ENCODE measurements at places on chromosomes 12 and 14.

DNA sequence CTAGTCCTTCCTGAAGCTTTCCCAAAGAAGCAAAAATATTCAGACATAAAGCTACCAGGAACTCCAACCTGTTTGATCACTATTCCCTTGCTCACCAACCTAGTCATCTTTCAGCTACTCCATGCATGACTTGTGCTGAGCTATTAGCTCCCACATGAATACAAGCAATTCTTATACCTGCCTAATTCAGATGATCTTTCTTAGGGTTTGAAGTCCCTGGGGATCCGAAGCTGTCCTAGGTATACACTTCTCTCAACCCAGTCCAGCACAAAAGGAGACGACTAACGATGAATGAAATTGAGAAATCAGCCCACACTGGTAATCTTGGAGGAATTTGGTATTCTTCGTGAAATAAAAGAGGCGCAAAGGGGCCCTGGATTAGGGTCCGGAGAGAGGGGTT is 631 bp upstream of the PTGR2 start:
- no peak for DNase-seq

- no peak for DNase-seq
Measured at GRCh38 chr12:24228371-24228770, 278.9 kb upstream of the SOX5 start.

DNA sequence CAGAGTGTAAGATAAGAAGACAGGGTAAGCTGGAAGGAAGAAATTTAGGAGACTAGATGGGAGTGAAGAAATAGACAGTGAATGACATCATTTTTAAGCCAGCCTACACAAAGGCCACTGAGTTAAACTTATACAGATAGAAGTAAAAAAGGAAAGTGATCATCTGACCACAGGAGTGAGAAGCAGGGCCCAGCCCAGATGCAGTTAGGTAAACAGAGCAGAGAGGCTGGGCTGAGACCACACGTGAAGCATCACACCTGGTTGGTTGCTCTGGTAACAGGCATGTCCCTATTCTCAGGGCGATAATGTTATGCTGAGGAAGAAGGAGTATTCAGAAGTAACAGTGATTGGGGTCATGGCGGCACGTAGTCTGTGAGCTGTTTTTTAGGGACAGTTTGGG is 1079.4 kb downstream of the AACS start:
- no peak for DNase-seq

- no peak for DNase-seq
Measured at GRCh38 chr14:23492618-23493272, 23.2 kb downstream of the NGDN start.

DNA sequence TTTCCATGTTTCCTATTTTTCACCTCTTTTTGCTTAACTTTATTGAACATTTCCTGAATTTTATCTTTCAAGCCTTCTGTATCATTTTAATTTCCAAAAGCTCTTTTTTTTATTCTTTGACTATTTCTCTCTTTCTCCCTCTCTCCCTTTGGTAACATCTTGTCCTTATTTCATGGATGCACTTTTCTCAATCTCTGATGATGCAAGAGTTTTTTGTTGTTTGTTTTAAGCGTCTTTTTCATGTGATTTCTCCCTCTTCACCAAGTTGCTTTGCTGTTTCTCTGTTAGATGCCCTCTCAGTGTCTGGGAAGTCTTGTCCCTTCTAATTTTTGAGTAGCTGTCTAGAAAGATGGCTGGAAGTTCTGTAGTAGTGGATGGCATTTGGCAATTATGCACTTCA is 62.6 kb downstream of the ANO6 start:
- DNase-seq, result no peak

DNA sequence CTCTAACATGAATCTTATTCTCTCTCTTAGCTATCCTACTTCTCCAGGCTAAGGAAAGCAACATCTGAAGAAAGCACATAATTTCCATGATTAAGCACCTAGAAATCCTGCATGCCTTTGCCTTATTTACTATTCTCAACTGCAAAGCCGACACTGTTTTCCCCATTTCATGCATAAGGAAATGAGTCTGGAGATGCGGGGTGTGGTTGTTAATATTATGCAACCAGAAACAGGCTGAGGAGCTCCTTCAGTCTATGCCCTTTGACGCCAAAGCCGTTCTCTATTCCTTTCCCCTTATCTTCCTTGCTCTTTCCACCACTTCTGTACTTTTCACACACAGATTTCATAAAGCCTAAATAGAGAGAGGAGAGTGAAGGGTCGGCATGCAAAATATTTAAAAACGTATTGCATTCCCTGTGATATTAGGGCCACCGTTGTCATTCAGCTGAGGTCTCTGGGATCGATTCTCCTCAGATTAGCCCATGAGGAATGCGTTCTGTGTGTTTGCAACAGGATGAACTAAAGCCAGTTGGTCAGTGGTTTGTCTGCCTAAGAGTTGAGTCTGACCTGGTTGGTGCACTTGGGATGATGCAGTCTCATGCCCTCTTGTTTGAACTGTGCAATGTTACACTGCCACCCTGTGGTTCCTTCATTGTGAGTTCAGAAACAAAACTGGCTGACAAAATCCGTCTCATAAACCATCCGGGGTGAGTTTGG is 53.1 kb upstream of the PLEKHG7 start:
- peak; percentile 50 for DNase-seq

DNA sequence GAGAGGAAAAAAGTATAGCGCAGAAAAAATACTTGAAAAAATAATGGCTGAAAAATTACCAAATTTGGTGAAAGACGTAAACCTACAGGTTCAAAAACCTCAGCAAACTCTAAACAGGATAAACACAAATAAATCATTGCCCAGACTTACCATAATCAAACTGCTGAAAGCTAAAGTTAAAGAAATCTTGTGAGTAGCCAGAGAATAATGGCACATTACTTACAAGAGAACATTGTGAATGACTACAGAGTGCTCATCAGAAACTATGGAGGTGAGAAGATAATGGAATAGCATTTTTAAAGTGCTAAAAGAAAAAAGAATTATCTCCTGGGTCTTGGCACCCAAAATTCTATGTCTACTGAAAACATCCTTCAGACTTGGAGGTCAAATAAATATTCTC is 36.0 kb downstream of the ATF1 start:
- no peak for DNase-seq

DNA sequence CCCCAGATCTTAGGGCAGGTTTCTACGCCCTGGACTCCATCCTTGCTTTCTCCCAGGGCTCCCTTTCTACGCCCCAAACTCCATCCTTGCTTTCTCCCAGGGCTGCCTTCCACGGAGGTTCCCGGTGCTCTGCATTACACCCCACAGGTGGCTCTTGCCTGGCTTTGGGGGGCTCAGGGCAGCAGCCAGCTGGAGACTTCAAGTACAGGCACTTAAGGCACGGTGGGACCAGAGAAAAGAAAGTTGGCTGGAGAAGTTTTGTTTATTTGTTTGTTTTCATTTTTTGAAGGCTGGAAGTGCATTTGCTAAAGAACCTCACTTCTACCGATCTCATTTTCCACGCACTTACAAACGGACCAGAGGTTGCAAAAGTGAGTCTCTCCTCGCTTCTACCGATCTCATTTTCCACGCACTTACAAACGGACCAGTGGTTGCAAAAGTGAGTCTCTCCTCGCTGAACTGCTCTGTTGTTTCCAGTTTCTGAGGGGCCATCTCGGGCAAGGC is 103.8 kb upstream of the MED13L start:
- DNase-seq, result no peak

- no peak for DNase-seq
Measured at GRCh38 chr12:75890141-75890540, 141.4 kb downstream of the PHLDA1 start.

GRCh38 chr12:120767071-120768024 is 41.7 kb downstream of the ACADS start:
- no peak for DNase-seq

DNA sequence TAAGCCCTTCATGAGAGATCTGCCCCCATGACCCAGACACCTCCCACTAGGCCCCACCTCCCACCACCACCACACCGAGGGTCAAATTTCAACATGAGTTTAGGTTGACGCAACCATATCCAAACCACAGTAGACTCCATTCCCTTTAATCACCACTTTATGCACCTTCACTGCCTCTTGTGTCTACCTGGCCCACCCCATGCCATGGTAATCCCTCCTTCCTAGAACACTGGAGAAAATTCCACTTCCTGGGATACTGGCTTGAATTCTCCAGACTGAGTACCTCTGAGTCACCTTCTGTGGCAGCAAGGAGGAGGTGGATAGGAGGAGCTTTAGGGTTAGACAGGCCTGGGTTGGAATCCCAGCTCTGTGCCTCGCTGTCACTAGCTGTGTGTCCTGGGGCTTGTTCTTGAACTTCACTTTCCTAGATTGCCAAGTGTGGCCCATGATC is 26.1 kb upstream of the CIPC start:
- DNase-seq, result no peak
